ENCODE measurements at places on chromosomes 7 and 10.

DNA sequence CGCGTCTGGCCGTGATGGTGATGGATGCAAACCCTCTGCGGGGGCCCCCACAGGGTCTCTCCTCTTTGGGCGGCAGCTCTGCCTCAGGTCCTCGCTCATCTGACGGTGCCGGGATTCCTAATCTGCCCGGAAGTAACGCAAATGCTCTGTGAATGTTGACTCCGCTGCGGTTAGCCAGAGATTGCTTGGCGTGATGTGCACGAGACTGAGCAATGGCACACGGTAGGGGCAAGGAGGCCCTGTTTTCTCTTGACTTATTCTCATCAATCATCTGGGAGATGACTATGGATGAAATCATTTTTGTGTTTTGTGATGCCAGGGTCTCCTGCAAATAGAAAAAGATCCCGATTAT is 116.5 kb upstream of the ADAM12 start:
- no peak for DNase-seq

DNA sequence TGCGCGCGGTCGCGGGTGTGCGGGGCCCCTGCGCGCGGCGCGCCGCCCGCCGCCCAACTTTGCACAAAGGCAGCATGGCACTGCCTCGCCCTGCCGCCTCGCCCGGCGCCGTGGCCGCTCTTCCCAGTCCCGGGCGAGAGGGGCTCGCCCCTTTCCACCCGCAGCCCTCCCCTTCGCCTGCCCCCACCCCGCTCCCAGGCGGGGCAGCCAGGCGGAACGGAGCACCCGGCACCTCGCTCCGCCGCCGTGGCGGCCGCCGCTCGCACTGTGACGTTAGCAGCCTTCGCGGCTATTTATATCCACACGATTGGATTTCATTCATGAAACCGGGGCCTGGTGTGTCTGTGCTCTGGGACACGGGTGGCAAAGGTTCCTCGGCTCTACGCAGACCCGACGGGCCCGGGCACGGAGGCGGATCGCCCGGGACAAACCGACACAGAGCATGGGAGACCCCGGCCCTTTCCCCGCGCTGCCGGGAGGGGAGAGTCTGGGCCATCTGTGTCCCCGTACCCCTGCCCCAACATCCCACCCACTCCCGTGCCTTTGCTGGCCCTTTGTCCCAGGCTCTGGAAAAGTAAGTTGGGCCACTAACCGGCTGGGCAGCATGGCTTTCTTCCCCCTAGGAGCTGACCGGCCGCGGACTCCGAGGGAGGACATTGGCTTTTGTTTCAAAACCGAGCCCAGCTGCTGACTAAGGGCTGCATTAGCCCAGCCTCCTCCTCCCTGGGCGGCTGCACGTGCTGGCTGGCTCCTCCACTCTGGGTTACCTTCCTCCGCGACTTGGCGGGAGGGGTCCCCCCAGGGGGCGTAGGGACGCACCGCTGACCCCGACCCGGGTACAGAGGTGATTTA is at the start of gene RHOBTB1:
Gene RHOBTB1, minus strand, starts transcription at position 128 of the 852 bp plus-strand sequence. CDS start 32,643 bp downstream, outside the sequence.
- DNase-seq: peak; percentile 54

GRCh38 chr7:157693071-157693520 is 356.3 kb downstream of the DNAJB6 start:
- DNase-seq: no peak

- no peak for DNase-seq
These were observed 194.3 kb downstream of the ELFN1 start for GRCh38 chr7:1864161-1864940.

DNA sequence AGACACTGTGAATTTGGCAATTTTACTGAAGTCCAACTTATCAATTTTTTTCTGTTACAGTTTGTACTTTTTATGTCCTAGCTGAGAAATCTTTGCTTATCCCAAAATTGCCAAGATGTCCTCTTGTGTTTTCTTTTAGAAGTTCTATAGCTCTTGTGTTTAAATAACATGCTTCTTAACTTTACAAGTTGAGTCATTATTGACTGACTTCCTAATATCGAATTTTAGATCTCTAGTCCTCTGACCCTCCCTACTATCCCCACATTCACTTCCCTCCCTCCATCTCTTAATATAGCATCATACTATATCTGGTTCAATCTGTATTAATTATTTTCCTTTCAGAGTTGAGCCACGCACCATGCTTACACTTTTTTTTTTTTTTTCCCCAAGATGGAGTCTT is 61.9 kb downstream of the MRPL32 start:
- DNase-seq: no peak

DNA sequence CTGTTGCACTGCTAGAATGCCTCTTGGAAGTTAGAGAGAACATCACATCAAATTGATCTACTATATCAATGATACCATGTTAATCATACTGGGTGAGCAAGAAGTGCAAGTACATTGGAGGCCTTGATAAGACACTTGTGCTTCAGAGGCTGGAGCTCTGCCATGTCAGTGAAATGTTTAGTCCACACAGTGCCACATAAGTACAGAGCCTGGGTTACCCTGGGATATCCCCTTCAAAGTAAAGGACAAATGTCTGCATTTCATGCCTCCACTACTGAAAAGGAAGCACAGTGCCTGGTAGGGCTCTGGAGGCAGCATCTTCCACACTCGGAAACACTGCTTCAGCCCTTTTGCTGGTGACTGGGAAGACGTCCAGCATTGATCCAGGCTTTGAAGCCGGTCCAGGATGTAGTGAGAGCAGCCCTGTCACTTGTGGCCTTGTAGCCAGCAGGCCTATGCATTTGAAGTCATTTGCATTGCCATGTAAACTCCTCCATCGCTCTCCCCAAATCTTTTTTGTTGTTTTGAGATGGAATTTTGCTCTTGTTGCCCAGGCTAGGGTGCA is 15.7 kb upstream of the STN1 start:
- DNase-seq: no peak

GRCh38 chr10:77641788-77642397 is 4.3 kb upstream of the KCNMA1 start:
- DNase-seq: peak; percentile 58

DNA sequence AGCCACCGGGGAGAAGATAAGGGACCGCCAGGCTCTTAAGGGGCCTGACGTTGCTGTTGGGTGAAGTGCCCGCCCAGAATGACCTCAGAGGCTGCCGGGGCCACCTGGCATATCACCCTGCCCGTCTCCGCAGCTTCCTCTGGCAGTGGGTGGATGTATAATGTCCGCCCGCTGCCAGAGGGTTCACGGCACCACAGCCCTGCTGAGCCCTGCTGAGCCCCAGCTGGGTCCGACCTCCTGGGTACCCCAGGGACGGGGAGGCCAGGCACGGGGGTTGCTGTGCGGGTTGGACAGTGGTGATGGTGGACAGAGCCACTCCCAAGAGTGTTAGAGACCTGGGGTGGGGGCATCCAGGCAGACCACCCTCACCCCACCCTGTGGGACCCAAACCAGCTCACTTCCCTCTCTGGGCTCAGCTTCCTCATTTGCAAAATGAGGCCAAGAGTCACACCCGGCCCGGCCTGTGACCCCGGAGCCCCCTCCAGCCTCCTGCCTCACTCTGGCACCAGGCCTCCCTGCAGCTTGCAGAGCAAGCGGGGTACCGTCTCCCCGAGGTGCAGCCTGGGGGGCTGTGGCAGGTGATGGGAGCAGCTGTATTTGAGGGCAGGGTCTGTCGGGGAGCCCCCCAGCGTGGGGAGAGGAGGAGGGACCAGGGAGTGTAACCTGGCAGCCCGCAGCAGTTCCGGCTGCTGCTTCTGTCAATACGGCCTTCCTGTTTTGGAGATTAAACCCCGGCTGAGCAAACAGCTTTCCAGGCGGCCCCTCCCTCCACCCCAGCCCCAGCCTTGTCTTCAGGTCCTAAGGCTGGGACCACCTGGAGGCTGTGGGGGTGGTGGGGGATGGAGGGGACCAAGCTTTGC is 8.4 kb upstream of the LFNG start:
- DNase-seq: no peak

- DNase-seq: no peak
These were observed 41.5 kb upstream of the ZNF32 start for GRCh38 chr10:43689955-43690771.

DNA sequence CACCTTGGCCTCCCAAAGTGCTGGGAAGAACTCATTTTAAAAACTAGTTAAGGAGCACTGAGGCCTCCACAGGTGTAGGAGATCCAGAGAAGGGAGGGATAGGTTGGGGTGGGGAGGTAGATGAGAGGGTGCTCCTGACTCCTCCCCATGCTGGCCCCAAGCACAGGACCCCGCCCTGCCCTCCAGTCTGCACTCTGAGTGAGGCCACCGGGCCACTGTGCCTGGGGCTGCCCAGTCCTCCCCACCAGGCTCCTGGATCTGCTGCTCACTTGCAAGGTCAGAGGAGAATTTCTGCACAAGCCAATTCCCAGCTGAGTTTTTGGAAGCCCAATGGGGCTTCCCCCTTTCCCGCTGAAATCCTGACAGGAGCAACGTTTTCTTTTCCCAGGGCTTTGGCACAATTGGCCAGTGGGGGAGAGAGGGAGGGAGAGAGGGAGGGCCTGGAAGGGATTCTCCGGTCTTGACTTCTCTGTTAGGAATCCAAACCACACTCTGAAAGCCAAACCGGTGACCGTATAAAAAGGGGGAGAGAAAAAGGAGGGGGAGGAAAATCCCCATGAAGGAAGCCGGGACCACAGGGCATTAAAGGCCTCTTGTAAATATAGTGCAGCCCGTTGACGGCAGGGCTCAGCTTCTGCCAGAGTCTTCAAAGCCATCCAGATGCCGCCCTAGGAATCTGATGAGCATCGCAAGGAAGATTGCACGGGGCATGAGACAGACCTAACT is 116.2 kb downstream of the SH3PXD2A start:
- no peak for DNase-seq

GRCh38 chr7:18647582-18647981 is 152.0 kb downstream of the HDAC9 start:
- no peak for DNase-seq

- DNase-seq: no peak
These were observed 44.1 kb downstream of the FBXW4 start for GRCh38 chr10:101650863-101651262.

GRCh38 chr7:118657391-118658005 is 433.0 kb downstream of the ANKRD7 start:
- no peak for DNase-seq

DNA sequence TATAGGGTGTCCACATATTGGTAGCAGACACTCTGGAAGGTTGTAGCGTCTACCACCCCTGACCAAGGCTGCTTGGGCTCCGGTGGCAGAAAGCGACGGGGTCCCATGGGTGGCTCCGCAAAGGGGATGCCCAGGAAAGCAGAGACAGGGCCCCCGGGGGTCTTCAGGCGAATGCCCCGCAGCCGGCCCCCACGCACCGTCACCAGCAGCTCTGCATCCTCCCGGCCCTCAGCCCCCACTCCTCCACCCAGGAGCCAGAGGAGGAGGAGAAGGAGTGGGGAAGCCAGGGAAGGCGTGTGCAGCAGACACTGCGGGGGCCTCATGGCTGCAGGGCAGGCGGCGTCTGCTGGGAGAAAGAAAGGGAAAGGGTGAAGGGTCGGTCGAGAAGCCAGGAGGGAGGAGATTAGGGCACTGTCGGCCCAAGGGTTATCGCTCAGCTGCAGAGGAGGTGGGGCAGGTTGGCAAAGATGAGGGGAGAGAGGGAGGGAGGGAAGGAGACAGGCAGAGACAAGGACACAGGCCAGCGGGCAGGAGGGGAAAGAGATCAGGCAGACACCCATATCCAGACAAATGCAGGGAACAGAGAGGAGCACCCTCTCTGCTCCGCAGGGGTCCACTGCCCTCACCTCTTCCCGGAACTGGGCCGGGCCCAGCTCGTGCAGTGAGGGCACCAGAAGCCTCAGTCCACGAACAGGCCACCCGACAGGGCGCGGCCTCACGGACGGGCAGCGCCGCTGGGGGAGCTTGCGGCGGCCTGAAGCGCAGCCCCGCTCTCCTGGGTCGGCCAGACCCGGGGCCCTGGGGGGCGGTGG is 1.6 kb downstream of the ACHE start:
- no peak for DNase-seq

DNA sequence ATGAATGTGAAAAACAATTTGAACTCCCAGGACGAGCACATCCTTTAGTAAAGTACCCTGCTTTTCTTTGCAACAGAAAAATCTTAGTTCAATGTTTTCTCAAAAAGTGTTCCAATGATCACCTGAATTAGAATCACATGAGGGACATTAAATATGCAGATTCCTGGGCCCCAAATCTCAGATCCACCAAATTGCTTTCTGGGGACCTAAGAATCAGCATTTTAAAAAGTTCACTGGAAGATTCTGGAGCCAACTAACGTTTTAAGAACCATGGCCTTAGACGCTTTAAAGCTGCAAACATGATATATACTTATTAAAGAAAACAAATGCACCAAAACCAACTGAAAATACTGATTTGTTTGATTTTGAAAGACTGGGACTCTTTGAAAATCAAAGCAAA is 143.4 kb upstream of the TMEM168 start:
- DNase-seq: no peak

- DNase-seq: no peak
These were observed 587.8 kb upstream of the POM121L12 start for GRCh38 chr7:52447581-52448180.

GRCh38 chr10:72329290-72330068 is 25.2 kb downstream of the DNAJB12 start:
- no peak for DNase-seq
